ENCODE measurements at places on chromosomes 6 and 20.
A peak's percentile ranks its signal among the peaks of the same experiment; 100 is the strongest.

GRCh38 chr6:4371207-4371921 is 236.0 kb upstream of the ECI2 start:
- DNase-seq = no peak

- DNase-seq = no peak
Measured at GRCh38 chr20:59437601-59438031, 137.2 kb downstream of the EDN3 start.

DNA sequence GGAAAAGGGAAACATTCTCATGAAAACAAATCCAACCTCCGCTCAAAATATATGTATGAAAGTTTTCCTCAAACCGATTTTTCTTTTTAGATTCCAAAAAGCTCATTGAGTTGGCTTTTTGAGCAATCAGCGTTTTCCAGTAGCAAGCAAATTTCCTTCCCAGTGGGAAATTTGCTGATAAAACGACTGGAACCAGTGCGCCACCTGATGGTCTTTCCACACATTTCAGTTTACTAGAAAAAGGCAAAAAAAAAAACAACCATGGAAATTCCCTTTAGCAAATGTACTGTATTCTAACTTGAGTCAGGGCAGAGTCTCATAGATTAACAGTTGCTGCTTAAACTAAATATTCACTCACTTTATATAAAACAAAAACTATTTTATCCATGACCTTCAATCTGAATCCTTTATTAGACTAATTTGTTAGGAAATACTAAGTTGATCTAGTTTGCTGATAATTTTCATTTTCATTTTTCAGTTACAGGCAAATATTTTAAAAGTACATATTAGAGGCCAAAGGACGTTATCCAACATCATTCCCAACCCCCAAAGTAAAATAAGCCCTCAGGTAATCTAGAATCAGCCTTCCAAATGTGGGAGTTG is 271.5 kb downstream of the FOXA2 start:
- no peak for DNase-seq

DNA sequence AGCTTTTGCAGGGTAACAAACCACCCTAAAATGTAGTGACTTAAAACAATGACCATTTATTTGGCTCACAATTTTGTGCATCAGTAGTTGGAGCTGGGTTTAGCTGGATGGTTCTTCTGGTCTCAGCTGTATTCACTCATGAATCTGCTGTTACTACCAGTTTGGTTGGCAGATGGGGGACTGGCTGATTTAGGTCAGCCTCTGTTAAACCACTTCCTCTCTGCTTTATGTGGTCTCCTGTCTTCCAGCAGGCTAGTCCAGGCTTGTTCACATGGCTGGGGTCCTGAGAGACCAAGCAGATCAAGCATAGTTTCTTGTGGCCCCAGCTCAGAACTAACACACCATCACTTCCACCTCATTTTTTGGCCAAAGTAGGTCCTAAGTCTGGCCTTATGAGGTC is 67.2 kb upstream of the LAMP5 start:
- DNase-seq = no peak

DNA sequence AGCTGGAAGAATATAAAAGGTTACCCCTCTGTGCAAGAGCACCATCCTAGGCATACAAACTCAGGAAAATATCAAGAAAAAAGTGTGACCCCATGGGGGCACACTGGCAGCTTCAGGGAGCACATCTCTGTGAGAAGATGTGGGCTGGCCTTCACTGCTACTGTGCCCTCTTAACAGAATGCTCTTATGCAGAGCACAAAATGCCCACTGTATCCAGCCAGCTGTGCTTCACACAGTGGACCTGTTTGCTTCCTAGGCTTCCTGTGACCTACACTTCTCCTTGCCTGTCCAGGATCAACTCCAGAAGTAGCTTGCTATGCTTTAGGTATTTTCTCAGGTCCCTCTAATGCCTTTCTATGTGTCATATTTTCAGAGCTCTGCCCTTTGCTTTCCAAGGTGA is 380.2 kb upstream of the MMS22L start:
- DNase-seq = no peak

DNA sequence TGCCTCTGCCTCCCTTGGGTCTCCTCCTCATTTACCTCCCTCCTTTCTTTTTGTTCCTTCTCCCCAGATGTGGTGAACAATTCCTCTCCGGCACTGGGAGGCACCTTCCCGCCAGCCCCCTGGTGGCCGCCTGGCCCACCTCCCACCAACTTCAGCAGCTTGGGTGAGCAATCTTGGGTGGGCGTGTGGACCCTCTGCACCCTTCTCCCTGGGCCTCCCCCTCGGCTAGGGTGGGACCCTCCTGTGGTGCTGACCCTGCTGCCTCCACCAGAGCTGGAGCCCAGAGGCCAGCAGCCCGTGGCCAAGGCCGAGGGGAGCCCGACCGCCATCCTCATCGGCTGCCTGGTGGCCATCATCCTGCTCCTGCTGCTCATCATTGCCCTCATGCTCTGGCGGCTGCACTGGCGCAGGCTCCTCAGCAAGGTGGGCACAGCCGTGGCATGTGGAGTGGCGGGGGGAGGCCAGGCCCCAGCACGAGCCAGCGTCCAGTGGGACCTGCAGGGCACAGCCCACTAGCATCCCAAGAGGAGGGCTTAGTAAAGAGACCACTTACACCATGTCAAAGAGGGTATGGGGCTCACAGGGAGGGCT is 8.8 kb downstream of the DDR1 start:
- no peak for DNase-seq

DNA sequence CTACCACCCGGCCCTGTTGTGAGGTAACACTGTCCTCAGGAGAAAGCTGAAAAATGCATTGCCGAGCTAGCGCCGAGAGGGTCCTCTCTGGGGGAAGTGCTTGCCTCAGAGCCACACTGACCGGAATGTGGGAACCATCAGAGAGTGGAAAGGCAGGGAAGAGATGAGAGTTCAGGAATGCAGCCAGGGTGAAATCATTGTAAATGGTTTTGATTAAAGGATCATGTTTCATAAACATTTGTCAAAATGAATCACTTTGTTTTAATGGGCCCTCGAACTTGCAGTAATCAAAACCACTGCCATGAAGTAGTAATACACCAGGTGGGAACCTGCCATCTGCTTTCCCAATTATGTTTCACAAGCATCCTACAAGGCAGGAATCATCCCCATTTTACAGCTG is 16.9 kb upstream of the IL17F start:
- peak; percentile 21 for DNase-seq

DNA sequence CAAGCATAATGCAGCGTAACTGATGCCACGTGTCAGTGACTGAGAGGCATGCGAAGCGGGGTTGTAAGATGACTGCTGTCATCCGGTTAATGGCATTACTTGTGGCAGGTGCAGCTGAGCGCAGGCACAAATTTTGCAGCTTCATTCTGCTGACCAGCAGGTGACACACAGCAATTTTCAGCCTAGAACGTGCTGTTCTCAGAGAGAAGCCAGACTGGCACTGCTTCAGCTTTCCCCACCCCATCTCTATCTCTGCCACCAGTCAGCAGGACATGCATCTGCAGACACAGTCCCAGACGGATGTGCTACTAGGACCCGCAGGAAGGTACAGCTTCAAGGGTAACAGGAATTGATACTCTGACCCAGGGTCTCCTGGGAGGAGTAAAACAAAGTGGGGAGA is 221.8 kb downstream of the KIF16B start:
- no peak for DNase-seq

DNA sequence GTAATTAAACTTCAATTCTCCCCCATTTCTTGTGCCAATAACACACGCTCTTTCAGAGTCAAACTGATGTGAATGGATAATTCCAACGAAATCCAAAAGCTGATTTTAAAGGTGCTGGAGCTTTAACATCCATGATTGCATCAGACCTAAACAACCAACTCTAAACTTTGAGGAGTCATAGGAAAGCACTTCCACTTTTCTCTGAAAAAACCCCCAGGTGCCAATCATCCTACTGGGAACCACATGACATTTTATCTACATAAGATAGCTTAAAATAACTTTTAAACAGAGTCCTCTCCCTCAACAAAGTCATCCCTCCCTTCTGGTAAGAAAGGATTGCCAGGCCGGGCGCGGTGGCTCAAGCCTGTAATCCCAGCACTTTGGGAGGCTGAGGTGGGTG is 167.7 kb upstream of the PDE10A start:
- DNase-seq = no peak

- DNase-seq = no peak
Measured at GRCh38 chr20:43140726-43141125, 49.0 kb downstream of the PTPRT start.

DNA sequence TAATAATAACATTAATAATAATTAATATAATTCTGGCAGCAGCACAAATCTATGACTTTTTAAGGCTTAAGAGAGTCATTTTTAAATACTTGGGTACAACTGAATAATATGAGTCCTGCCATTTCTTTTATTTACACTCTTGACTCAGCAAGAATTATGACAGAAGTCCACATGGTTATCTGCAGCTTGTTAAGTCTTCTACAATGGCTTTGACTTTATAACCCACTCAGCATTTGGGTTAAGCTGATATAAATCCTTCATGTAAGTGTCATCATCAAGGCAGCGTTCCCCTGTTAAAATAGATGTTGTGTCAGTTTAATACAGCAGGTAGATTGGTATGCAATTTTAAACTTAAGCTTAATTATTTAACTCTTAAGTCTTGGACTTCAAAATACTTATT is 131.7 kb downstream of the ARHGAP18 start:
- DNase-seq = no peak

DNA sequence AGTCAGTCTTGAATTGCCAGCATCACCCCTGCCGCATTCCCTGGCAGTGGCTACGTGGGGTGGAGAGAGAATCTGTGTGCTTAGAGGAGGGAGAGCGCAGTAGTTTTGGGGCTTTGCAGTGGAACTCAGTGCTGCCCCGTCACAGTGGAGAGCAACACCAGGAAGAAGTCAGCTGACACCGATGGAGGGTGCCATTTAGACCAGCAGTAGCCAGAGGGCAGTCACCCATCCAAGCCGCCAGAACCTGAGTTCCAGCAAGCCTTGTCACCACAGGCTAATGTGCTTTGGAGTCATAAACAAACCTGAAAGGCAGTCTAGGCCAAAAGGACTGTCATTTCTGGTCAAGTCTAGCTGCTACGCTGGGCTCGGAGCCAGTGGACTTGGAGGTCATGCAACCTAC is 22.0 kb upstream of the PERP start:
- DNase-seq = no peak

GRCh38 chr20:1619861-1620444 is at the start of gene SIRPB1:
TSS of gene SIRPB1 (minus strand) at chr20:1620009. CDS start at chr20:1619944, 65 bp downstream.
- DNase-seq = no peak

DNA sequence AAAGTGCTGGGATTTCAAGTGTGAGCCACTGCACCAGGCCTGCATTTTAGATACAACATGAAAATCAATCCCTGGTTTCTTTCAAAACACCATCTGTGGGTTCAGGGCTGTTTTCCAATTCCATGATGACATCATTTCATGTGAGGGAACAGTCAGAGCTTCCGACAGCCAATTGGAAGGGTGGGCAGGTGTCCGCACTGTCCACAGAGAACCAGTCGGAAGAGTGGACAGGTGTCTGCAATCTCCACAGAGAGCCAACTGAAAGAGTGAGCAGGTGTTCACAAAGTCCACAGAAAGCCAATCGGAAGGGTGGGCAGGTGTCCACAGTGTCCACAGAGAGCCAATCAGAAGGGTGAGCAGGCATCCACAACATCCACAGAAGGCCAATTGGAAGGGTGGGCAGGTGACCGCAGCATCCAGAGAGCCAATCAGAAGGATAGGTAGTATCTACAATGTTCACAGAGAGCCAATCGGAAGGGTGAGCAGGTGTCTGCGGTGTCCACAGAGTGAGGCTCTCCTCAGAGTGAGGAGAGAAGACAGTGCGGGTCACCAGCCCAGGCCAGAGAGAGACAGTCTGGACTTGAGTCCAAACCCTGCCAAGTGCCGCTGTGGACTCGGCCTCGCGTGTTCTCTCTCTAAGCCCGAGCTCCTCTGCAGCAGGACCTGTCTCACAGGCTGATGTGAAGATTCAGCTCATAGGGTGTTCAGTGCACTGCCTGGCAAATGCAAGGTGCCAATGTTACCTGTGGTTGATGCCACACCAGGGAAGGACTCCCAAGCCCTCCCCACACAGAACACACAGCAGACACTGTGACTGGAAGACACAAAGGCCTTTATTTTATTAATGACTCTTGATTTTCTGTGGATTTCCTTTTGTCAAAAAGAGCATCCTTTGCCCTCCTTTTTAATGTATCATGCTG is 57.3 kb downstream of the DLL1 start:
- DNase-seq = no peak

- DNase-seq = no peak
Measured at GRCh38 chr6:98546376-98546775, 288.0 kb upstream of the POU3F2 start.

DNA sequence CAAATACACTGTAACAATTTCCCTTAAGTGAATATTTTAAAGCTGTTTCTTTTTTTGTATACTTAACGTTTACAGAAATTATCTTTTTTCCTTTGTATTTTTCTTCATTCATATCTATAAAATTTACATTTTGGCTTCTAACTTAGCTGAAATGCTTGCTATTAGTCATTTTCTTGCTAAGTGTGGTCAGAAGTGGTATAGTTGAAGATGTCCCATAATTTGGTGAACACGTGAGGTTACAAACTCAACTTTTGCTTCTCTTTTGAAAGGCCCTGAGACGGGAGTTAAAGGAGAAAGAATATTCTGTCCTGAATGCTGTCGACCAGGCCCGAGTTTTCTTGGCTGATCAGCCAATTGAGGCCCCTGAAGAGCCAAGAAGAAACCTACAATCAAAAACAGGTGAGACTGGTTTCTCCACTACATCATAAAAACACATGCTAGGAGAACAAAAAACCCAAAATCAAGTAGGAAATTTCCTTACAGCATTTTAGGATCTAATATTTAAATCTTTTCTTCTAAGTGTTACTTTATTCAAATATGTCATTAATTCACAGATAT is 445.0 kb downstream of the UTRN start:
- no peak for DNase-seq

DNA sequence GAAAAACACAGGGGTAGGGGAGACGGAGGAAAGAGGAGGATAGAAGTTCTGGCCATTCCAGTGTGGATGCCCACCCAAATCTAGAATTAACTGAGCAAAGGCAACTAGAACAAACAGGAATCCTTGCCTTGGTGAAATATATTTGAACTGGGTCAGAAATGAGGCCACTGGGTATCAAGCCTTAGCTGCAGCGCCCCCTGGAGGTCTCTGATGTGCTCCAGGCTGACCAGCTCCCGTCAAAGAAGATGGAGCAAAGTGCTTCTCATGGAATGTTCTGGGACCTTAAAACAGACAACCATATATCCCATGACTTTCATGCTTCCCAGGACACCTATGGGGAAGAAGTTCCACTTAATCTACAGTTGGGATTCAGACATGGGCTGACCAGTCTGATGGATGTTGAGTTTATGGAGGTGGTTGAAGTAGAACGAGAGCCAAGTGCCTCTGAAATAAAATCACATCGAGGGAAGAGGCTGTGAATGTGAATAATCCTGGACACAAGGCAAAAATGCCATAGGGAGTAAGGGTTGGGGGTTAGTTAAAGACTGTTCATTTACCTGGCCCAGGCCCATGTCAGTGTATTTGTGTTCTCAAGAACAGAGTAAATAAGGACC is 50.4 kb downstream of the HLA-DPB1 start:
- DNase-seq = no peak

DNA sequence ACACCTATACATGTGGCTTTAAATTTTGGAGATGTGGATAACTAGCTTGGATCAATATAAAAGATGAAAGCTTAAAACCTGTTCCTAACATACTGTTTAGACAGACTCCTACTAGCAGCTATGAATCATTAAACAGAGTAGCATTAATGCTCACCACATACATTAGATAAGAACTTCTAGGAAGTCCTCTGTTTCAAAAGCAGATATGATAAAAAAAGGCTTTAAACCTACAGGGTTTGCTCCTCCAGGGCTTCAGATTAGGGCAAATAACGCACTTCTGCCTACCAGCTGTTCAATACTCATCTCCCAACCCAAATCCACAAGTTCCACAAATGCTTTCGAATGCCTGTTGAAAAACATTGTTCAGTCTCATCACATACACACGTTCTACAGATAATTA is 1.5 kb downstream of the REPS1 start:
- DNase-seq = no peak

- no peak for DNase-seq
Measured at GRCh38 chr6:9087470-9087869, 652.1 kb upstream of the SLC35B3 start.

Data from amniotic stem cell (primary cell).